ENCODE measurements at places on chromosomes 2 and 18. TPM values are rescaled to one million over a fixed set of nuclear protein-coding genes. Genes with fewer than 3 reads are reported as not detected.

- no peak for DNase-seq
These were observed 929.4 kb upstream of the PIK3C3 start for GRCh38 chr18:41025666-41026065.

DNA sequence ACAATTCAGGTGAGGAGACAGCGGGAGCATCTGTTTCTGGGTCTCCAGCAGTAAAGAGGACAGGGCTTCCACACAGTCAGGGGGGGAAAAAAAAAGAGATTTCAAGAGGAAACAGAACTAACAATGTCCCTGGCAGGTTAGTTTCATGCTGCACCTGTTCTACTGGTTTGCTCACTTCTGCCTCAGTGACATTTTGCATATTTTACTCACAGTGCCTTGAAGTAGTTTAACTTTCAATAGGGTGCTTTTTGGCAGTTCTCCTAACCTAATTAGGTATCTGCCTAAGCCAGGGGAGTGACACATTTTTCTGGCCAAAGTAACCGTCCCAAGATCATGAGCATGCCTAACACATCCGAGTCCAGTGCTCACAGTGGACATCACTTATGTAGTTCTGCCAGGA is 109.0 kb upstream of the ALK start:
- DNase-seq: no peak

GRCh38 chr2:8485736-8486135 is 196.1 kb upstream of the ID2 start:
- no peak for DNase-seq

GBX2 gene
- total RNA-seq: not detected
